ENCODE measurements at places on chromosomes 3 and 15. TPM values are rescaled to one million over a fixed set of nuclear protein-coding genes. Genes with fewer than 3 reads are reported as not detected.

KBTBD8 gene
- 12.4 TPM for total RNA-seq

PFN2 gene
- 0.61 TPM for total RNA-seq

CYP11A1 gene
- total RNA-seq, result not detected

MOBP gene
- total RNA-seq, result not detected

ATP13A5 gene
- not detected for total RNA-seq

ZSCAN29 gene
- 32.6 TPM for total RNA-seq

SMCO1 gene
- total RNA-seq, result not detected

All from T-helper 1 cell treated with Interleukin-12 subunit alpha and Interleukin-12 subunit beta and Interleukin-4 antibody, amounts not matched to agents 30 ng/mL and 1 ng/mL, for 36 hours (primary cell).